ENCODE measurements at places on chromosomes 4 and X.

DNA sequence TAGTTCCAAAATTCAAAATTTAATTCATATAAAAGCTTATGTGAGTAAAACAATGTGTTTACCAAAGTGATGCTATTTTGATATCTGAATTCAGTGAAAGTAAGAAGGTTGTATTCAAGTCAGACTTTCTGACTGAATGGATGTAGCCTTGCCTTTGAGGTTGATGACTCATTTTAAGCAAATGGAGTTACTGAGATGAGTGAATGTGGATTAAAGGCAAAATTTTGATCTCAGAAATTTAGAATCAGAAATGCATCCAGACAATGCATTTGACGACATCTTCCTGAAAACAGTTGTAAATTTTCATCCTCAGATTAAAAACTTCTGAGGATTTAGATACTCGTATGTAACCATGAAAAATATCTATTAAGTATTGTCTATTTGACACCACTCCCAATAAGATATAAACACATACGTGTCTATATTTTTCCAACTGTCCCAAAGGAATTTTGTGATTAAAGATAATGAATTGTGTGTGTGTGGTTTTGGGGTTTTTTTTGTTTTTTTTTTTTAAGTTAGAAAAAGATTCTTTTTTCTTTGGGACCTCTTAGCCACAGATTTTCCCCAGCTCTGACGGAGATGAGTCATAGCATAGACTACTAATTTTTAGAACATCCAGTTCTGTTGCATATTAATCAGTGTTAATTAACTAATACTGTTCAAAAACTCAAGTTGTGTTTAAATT, 34.4 kb downstream of the NFKB1 start:
- DNase-seq: peak; percentile 60

DNA sequence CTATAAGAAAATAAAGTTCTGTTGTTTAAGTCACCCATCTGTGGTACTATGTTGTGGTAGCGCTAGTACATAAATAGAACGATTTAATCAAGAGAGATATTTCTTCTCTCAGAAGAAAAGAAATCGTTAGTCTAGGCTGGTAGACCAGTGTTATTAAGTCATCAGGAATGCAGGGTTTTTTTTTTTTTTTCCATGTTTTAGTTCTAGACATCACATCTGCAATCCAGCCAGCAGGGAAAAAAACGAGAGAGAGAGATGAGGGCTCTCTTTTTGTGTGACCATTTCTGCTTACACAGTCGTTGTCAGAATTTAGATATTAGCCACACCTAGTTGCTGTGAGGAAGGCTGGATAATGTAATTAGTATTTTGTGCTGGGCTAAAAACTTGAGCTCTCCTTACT, 417.4 kb downstream of the TMA16 start:
- DNase-seq: no peak

- DNase-seq: no peak
Measured at GRCh38 chr4:153265306-153266047, 61.2 kb downstream of the TRIM2 start.

- no peak for DNase-seq
Measured at GRCh38 chr4:152206185-152206584, 329.7 kb downstream of the FBXW7 start.
